Activated CD4-positive, alpha-beta T cell treated with anti-CD3 and anti-CD28 coated beads, Interleukin-2, amount 50 U/mL, for 1 hour (primary cell): ENCODE measurements at places on chromosomes 3 and 15.

DNA sequence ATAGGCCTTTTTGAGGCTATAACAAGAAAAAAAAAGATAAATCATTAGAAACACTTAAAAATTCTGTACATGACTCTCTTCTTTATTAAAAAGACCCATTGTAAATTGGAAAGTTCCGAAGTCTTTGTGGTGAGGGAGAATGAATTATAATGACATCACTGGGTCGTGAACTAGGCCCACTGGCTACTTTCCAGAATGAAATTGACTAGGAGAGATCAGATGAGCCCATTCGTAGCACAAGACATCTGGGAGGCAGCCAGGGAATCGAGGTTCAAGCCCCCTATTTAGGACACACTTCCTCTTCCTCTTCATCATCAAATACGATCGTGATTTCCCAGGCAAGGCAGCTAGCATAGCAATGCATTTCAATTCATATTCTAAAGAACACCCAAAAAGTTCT is 889.8 kb upstream of the NR2F2 start:
- no peak for DNase-seq

DNA sequence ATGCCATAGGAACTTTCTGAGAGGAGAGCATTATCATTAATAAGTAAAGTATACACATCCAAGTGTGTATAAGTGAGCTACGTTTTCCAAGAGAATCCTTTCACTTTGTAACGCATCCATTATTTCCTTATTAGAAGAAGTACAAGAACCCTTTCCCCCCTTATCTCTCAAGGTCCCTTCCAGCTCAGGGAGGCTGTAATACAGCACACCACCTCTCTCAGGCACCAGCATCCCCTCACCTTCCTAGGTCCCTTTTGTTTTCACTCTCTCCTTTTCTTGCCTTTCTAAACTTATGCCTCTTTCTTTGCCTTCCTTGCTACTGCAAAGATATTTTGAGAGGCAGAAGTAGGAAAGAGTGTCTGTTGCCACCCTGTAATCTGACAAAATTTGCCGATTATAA is 446.0 kb downstream of the GRM7 start:
- no peak for DNase-seq

- DNase-seq = no peak
Measured at GRCh38 chr3:67644827-67645226, 9.6 kb downstream of the SUCLG2 start.

GRCh38 chr3:38368238-38368637 is 21.7 kb downstream of the XYLB start:
- no peak for DNase-seq

GRCh38 chr15:58490086-58490887 is 58.5 kb downstream of the LIPC start:
- no peak for DNase-seq

DNA sequence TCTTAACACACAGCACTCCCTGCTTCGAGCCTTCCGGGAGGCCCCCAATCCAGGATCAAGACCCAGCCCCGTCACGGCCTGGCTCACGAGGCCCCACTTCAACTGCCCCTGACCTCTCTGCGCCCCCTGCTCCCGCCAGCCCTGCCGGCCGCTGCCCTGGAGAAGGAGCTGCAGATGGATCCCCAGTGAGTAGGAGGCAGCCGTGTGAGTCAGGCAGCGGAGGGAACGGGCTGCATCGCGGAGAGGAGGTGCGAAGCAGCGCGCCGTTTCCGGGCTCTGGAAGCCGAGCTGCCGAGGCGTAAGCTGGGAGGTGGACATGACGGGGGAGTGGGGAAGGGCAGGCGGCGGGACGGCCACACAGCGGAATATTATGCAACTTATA is 133.4 kb downstream of the TPRA1 start:
- DNase-seq = no peak

DNA sequence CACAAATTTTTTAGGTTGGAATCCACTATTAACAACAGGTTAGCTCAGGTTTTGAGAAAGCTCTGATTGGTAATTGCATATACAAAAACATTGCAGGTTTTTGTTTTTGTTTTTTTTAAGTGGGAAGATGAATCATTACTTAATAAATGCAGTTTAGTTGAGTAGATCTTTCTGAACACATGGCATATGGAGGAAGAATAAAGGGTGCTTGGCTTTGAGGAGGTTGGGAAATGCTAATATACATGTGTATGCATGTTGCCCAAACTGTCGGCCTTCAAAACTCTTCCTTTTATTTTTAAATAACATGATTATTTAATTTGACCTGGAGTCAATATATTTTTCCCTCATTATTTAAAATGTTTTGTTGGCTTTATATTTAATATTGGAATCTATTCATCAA is 32.8 kb downstream of the ZBTB38 start:
- no peak for DNase-seq
